ENCODE measurements at places on chromosomes 13 and 19.

DNA sequence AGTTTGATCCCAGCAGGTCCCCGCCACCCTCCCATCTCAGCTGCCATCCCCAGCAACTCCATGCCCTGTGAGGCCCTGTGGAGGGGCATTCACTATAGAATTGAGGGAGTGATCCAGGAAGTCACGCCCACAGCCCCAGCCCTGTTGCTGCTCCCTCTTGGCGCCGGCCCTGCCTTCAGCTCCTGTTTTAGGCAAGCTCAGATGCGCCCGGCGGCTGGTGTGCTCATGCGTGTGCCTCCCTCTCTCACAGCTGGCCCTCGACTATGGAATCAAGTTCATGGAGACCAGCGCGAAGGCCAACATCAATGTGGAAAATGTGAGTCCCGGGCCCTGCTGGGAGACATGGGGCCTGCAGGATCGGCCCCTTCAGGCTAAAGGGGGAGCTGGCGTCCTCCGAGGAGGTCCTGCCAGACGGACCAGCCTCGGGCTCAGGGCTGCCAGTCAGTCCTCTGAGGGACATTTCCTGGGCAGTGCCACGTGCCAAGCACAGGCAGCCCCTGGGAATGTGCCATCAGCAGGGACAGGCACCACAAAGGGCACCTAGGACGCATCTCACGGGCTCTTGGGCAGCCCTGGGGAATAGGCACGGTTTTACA lies 15.6 kb upstream of the HSH2D start:
- DNase-seq = no peak

DNA sequence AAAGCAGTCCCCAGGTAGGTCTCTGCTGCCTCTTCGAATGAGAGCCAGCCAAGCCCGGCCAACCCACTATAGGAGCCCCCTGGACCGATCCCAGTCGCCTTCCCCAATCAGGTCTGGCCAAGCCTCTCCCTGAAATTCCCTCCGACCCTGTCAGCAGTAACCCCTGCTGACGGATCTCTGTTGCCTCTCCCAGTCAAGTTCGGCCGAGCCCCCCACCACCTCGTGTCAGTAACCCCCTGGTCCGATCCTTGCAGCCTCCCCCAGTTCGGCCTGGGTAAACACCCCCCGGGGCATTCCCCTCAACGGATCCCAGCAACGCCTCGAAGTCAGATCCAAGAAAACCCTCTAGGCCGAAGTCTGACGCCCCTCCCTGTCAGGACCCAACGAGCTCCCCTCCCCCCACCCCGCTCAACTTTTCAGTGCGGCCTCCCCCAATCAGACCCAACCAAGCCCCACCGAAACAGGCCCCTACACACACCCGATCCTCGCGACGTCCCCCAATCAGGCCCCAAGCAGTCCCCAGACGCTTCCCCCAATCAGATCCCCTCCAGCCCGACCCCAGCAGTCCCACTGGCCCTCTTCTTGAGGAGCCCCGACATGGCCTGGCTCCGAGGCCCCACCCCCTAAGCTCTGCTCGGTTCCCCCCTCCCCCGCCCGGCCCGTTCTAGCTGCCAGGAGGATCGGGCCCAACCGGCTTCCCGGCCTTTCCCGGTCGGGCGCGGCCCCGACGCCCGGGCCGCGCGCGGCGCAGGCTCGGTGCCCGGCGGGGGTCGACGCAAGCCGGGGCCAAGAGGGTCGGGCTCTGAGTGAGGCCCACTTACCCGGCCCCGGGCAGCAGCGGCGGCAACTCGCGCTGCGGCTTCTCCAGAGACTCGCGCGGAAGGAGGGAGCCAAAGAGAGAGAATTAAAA lies 1.8 kb downstream of the TNPO2 start:
- peak; percentile 43 for DNase-seq

DNA sequence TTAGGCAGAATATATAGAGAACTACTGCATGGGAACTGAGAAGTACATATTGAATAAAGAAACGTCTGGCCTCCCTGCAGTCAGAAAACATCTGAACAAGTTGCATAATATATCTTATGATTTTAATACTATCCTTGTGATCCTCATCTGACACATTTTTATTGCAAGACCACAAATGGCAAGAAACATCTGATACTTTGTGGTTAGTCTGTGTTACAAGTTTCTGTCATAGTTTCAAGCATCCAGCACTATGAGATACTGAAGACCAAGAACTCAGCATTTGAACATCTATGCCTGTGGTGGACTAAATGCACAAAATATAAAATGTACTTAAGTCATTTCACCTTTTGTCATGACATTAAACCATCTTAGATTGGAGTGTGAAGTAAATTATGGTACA lies 1175.8 kb upstream of the MIR17HG start:
- DNase-seq = no peak

DNA sequence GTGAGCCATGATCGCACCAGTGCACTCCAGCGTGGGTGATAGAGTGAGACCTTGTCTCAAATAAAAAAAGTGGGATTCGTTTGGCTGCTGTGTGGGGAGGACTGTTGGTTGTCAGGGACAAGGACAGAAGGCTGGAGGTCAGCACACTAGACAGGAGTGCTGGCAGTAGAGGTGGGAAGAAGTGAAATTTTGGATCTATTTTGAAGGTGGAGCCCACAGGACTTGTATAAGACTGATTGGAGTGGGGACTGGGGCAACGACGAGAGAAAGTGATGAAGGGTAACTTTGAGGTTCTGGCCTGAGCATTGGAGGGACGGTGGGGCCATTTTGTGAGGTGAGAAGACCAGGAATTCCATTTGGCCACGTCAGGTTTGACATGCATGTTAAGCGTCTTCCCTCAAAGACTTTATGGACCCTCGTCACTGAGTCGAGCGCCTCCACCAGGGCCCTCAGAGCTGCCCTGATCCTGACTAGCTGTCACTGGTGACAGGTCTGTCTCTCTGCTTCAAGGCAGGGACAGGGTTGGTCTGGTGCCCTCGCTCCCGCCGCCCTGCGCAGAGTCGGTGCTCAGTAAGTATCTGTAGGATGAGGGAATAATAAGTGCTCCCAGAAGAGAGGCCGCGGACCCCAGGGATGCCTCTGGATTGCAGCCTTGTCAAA lies 673 bp downstream of the CTU1 start:
- DNase-seq = no peak

DNA sequence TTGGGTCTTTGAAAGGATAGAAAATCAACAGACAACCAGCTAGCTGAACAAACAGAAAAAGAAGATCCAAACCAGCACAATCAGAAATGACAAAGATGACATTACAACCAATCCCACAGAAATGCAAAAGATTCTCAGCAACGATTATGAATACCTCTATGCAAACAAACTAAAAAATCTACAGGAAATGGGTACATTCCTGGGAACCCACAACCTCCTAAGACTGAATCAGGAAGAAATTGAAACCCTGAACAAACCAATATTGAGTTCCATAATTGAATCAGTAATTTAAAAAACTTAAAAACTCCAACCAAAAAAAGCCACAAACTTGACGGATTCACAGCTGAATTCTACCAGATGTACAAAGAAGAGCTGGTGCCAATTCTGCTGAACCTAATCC lies 20.9 kb upstream of the C1QTNF9B start:
- DNase-seq = no peak

GRCh38 chr13:41823476-41823875 lies 137.4 kb downstream of the VWA8 start:
- DNase-seq = no peak

GRCh38 chr13:98975822-98976261 lies 2.0 kb downstream of the DOCK9 start:
- no peak for DNase-seq

GRCh38 chr19:19171821-19172532 lies 1.9 kb upstream of the MEF2B start:
- DNase-seq = no peak

DNA sequence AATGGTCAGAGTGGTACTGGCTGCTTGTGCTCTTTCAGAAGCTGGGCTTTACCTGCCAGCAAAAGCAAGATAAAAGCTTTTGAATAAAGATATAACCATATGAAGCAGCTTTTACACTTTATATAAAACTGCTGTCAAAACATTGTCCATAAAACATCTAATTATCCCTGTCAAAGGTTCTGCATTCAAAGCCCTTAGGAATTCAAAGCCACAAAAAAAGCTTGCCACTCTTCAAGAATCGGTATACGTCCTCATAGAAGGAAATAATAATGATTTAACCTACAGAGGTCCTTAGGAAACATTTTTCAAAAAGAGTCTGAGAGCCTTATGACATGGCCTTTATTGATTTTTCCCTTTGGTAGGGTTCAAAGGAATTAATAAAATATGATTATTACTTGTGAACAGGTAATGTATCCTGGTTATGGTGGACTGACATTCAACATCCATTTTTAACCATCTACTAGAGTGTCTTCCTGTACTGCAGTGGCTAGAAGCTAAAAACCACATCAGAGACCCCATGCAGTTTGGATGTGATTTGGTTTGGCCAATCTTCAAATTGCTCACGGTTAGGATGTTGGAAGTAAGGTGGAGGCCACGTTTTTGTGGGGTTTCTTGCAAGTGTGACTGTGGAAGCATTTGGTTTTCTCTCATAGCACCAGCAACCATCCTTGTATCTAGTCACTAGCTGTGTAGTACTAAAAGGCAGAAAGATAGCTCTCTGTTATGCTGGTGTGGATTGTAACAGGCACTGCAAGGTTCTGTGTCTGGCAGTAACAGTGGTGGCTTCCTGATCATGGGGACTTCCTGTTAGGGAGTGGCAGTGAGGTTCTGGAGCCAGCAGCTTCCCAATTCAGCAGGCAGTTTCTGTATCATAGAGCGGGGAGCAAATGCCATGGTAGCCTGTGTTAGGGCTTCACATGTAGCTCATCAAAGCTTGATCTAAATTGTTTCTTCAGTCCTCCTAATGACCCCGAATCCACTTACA lies 441.5 kb downstream of the DIAPH3 start:
- no peak for DNase-seq

DNA sequence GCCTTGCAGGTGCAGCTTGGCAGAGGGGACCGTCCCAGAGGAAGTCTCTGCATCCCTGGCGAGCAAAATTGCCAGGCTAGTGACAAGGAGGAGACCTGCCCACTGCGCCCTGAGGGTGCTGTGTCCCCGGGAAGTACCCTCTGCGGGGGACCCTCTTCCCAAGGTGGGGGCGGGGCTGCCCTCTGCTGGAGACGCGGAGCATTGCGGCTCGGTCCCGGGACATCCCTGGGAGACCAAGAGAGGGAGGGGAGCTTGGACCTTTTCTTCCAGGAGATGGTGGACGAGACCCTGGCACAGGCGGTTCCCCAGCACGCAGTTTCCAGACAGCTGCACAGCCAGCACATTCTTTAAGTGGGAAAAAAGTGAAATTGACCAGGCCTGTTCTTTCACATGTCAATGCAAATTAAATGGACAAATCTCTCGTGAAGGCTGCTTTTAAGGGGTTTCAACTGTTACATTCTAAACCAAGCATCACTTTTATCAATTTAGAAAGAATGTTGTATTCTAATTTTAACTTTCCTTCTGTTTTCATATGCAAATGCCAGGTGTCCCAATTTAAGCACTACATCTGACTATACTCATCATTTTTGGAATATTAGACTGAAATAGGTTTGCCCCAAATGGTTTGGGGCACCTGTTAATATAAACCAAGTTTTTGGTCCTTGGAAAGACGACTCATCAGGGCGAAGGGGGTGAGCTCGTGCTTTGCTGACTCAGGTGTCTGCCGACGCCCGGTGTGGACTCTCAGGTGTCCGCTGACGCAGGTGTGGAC lies 60.7 kb downstream of the MCF2L start:
- DNase-seq = peak; percentile 34

GRCh38 chr19:51691074-51691583 lies 2.0 kb upstream of the SPACA6 start:
- DNase-seq = no peak

- no peak for DNase-seq
Measured at GRCh38 chr13:64078025-64078424, 2662.4 kb upstream of the PCDH20 start.

GRCh38 chr13:32150239-32150638 lies 118.7 kb downstream of the FRY start:
- DNase-seq = no peak

- no peak for DNase-seq
Measured at GRCh38 chr13:47472516-47472915, 528.6 kb downstream of the SUCLA2 start.

GRCh38 chr19:8640402-8641004 lies 10.1 kb downstream of the NFILZ start:
- no peak for DNase-seq

- no peak for DNase-seq
Measured at GRCh38 chr19:14021474-14021873, 6.5 kb upstream of the RLN3 start.

- no peak for DNase-seq
Measured at GRCh38 chr19:52990759-52991418, 22.8 kb upstream of the ERVV-1 start.

- no peak for DNase-seq
Measured at GRCh38 chr13:113052971-113053370, 52.6 kb upstream of the F7 start.

GRCh38 chr13:72290962-72291681 lies 424.1 kb upstream of the DACH1 start:
- DNase-seq = no peak

- DNase-seq = no peak
Measured at GRCh38 chr13:77846173-77846572, 72.5 kb downstream of the EDNRB start.

GRCh38 chr13:93775507-93776108 lies 549.0 kb downstream of the GPC6 start:
- DNase-seq = no peak

- no peak for DNase-seq
Measured at GRCh38 chr13:46759846-46760245, 37.1 kb downstream of the ESD start.

- no peak for DNase-seq
Measured at GRCh38 chr13:102128216-102128810, 273.5 kb downstream of the FGF14 start.

DNA sequence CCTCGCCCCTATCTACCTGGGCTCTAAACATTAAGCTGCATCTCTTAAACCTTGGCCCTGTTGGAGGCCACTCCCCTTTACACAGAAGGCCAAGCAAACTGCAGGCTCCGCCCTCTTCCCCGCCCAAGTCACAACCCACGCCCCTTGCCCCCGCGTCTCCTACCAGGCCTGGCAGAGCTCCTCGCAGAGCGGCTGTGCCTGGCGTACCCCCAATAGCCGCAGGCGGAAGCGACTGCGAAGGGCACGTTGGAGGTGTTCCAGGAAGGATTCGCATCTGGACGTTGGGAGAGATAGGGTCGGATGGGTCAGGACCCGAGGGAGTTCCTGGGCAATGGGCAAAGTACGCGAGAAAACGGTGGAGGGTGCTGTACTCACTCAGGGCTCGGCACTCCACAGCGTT lies 5.9 kb downstream of the RTBDN start:
- DNase-seq = no peak

GRCh38 chr13:42320375-42320787 lies 48.4 kb downstream of the AKAP11 start:
- DNase-seq = no peak

DNA sequence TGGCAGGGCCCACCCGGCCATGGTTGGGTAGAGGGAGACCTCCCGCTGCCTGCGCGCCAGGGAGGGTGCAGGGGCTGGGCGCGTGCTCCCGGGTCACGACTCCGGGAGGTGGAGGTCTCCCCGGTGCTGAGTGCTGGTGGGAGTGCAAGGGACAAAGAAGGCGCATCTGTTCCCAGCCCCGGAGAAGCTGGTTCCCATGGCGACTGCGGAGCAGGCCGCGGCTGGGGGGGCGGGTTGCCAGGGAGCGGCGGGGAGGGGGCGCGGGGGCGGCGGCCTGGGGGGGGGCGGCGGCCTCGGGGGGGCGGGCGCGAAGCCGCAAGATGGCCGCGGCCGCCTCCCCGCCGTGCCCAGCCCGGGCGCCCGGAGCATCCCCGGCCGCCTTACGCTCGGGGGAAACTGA lies 1.2 kb downstream of the CBARP start:
- no peak for DNase-seq
